ENCODE measurements at places on chromosomes 1 and 21. TPM values are rescaled to one million over a fixed set of nuclear protein-coding genes. Genes with fewer than 3 reads are reported as not detected.

Gene WASF2
- total RNA-seq: 15.8 TPM

Gene HMGCS2
- total RNA-seq: not detected

Gene DNASE2B
- total RNA-seq: 0.09 TPM

Gene GBP6
- 0.17 TPM for total RNA-seq

Gene ETNK2
- 5.2 TPM for total RNA-seq

Gene INSRR
- not detected for total RNA-seq

Gene FCRL1
- not detected for total RNA-seq

Gene ADAM30
- not detected for total RNA-seq
